ENCODE measurements at places on chromosomes 7 and 10.

DNA sequence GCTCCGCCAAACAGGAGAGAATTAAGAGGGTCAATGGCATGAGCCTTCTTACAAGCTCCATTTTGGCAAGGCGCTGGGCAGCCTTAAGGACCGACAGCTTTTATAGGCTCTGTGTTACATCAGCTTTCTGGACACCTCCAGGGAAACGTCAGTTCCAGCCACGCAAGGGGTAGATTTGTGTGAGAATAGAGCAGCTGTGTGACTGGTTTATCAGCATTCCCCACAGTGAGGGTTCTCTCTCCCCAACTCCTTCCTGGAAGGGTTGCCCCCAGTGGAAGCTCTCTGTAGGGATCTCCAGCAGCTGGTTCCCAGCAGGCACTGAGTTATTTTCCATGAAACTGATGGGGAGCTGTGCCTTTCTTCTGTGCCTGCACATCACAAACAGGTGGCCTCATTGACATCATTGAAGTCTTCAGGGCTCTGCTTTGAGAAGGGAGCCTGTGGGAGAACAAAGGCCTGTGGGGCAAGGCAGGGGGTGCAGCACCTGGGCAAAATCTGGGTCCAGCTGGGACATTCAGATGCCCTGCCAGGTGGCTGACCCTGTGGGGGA lies at the start of gene CUZD1:
Gene CUZD1, minus strand, starts transcription at position 75 of the 550 bp plus-strand sequence. Its CDS starts 14 bp downstream, at position 61.
- H3K27me3 ChIP-seq, result no peaks in the 10 kb centered on the region
- H3K27ac ChIP-seq, result no peak within 1 kb of the TSS
- no peak for DNase-seq
- H3K4me3 ChIP-seq, result no peak within 1 kb of the TSS
- H3K36me3 ChIP-seq, result peaks cover 8% of the 10 kb centered on the region
- no peaks in the 10 kb centered on the region for H3K4me1 ChIP-seq

- H3K36me3 ChIP-seq, result no peaks in the 10 kb centered on the region
- H3K4me3 ChIP-seq, result no peak overlapping the region
- no peak overlapping the region for H3K27ac ChIP-seq
- H3K4me1 ChIP-seq, result peaks cover 15% of the 10 kb centered on the region
Observed at GRCh38 chr7:45114926-45115325, 3.4 kb upstream of the TBRG4 start.

- no peaks in the 10 kb centered on the region for H3K4me1 ChIP-seq
- no peak overlapping the region for H3K4me3 ChIP-seq
- H3K27me3 ChIP-seq, result no peaks in the 10 kb centered on the region
- no peak for DNase-seq
Observed at GRCh38 chr7:129959471-129960203, 6.9 kb upstream of the UBE2H start.

DNA sequence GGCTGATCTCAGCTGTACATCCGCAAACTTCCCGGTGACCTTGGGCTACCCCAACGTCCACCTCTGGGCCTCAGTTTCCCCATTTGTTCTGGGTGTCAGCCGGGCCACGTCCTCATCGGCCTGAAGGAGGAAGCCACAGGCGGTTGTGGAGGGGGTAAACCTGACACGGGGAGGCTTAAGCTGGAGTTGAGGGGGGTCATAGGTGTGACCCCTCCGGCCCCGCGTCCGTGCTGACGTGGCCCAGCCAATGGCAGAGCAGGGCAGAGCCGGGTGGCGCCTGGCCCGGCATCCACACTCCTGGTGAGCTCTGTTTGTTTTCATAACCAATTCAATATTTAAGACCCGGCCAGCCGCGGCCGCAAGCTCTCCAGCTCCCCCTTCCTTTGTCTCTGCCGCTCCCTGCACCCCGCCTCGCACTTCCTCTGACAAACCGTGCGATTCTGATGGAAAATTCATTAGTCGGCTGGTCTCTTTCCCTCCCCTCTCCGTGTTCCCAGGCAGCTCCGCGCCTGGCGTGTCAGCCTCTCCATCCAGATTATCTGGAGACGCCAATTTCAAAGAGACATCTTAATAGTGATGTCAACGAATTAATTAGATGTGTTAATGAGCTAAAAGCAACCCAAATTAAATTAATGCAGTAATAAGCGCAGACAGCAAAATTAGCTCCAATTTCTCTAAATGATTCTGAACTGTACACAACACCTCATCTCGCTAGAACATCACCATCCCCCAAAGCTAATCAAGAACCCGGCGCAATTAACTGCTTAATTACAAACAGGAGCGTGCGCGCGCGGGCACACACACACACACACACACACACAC lies 55.4 kb downstream of the MICALL2 start:
- peak; percentile 4 for DNase-seq
- H3K27me3 ChIP-seq, result peaks cover 12% of the 10 kb centered on the region
- no peak overlapping the region for H3K27ac ChIP-seq
- H3K4me3 ChIP-seq, result no peak overlapping the region
- H3K36me3 ChIP-seq, result no peaks in the 10 kb centered on the region
- H3K4me1 ChIP-seq, result no peaks in the 10 kb centered on the region

GRCh38 chr10:80690434-80690833 lies 152.7 kb downstream of the SH2D4B start:
- DNase-seq, result no peak
- H3K27ac ChIP-seq, result no peak overlapping the region
- H3K27me3 ChIP-seq, result no peaks in the 10 kb centered on the region

GRCh38 chr10:58870070-58870469 lies 306.4 kb upstream of the PHYHIPL start:
- no peak overlapping the region for H3K27ac ChIP-seq
- H3K36me3 ChIP-seq, result no peaks in the 10 kb centered on the region
- no peaks in the 10 kb centered on the region for H3K4me1 ChIP-seq
- H3K4me3 ChIP-seq, result no peak overlapping the region
- no peak for DNase-seq
- H3K27me3 ChIP-seq, result no peaks in the 10 kb centered on the region

DNA sequence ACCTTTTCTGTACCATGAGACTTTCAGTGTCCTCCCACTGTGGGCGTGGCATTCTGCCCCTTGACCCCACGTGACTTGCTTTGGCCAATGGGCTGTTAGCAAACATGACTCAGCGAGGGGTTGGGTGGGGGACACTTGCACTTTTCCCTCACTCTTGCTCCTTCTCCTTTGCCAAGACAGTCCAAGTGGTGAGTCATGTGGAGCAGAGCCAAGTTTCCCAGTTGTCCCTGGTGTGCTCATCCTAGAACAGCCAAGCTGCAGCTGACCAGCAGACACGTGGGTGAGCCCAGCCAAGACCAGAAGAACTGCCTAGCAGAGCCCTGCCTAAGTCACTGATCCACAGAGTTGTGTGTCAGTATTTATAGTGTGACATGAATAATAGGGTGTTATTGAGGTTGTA lies 82.8 kb upstream of the CPXM2 start:
- H3K27me3 ChIP-seq, result peaks cover 10% of the 10 kb centered on the region
- H3K27ac ChIP-seq, result no peak overlapping the region
- no peak overlapping the region for H3K4me3 ChIP-seq
- H3K4me1 ChIP-seq, result no peaks in the 10 kb centered on the region
- DNase-seq, result no peak
- no peaks in the 10 kb centered on the region for H3K36me3 ChIP-seq

DNA sequence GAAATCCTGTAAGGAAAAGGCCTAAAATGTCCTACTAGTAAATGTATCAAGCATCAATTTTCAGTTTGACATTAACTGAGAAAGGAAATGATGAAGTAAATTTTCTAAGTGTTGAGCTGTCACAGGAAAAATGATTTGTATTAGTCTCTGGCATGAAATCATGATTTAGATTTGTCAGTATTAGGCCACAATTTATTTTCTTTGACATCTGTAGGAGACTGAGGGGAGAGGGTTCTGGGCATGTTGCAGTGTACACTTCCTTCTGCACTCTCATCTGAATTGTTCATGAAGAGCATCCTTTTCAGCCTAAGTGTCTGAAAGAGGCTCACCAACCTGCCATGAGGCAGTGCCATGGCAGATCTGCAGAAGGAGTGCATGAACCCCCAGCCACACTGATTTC lies 15.9 kb downstream of the ADRB1 start:
- DNase-seq, result no peak
- H3K27me3 ChIP-seq, result no peaks in the 10 kb centered on the region
- H3K27ac ChIP-seq, result no peak overlapping the region
- no peaks in the 10 kb centered on the region for H3K36me3 ChIP-seq

- H3K4me3 ChIP-seq, result no peak overlapping the region
- no peaks in the 10 kb centered on the region for H3K27me3 ChIP-seq
- no peaks in the 10 kb centered on the region for H3K4me1 ChIP-seq
Observed at GRCh38 chr7:124907490-124907889, 22.1 kb downstream of the POT1 start.

DNA sequence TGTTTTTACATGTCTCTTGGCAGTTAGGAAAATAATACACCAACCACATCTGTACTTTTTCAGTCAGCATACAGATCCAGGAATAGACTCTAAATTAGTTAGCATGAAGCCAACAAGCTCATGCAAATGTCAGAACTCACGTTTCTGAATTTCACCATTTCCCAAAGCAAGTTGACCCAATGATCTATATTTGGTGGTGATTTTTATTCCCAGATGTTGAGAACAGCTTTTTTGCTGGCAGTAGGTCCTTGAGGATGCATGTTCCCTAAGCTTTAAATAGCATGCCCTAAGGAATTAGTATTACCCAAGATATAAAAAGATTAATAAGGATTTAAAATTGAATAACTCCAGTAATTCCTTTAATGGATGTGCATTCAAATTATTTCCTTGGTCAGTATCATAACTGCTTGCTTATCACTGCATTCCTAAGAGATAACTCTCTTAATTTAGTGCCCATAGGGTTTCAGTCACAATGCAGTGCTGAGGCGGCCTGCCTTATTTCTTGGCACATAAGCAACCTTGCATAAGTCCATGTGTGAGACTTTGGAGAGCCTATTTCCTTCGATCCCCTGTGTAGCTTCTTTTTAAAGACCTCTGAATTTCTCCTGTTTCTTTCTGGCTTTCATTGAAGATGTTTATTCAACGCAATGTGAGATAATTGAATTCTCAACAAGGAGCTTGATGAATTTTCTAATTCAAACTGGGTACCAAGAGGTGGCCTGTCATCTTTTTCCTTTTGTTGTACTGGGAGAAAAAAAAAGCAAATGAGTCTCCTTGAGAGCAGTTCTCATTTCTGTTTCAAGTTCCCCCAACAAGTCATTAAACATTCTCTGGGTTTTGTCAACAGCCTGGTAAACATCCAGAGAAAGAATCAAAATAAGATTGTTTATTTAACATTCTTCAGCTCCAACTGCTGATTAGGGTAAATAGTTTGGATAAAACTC lies 135.3 kb upstream of the MEOX2 start:
- DNase-seq, result no peak
- H3K36me3 ChIP-seq, result no peaks in the 10 kb centered on the region
- no peaks in the 10 kb centered on the region for H3K27me3 ChIP-seq
- H3K27ac ChIP-seq, result no peak overlapping the region
- H3K4me3 ChIP-seq, result no peak overlapping the region

DNA sequence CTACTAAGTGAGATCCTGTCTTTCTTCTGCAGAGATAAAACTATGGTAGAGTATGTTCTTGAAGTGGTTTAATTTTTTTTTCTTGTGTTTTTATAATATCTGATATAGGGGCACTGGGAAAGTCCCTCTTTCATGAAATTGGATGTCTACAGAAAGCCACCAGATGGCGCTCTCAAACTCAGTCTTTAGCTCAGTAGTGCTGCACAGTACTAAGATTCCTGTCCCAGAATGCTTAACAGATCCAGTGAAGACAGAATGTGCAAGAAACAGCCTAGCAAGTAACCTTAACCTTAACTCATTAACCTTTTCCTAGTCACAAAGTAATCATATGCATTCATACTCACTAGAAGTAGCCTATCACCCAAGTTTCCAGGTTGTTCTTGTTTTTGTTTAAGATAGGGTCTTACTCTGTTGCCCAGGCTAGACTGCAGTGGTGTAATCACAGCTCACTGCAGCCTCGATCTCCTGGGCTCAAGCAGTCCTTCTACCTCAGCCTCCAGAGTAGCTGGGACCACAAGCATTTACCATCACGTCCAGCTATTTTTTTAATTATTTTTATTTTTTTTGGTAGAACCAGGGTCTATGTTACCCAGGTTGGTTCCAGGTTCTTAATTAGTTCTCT lies 56.7 kb downstream of the IDE start:
- peak; percentile 75 for DNase-seq
- H3K27me3 ChIP-seq, result no peaks in the 10 kb centered on the region
- H3K4me3 ChIP-seq, result no peak overlapping the region
- H3K27ac ChIP-seq, result no peak overlapping the region
- peaks cover 8% of the 10 kb centered on the region for H3K4me1 ChIP-seq

GRCh38 chr10:113057948-113058522 lies 108.0 kb downstream of the TCF7L2 start:
- no peak overlapping the region for H3K4me3 ChIP-seq
- no peak overlapping the region for H3K27ac ChIP-seq
- DNase-seq, result no peak
- H3K4me1 ChIP-seq, result peaks cover 7% of the 10 kb centered on the region
- H3K27me3 ChIP-seq, result no peaks in the 10 kb centered on the region
- H3K36me3 ChIP-seq, result no peaks in the 10 kb centered on the region

- H3K4me3 ChIP-seq, result no peak overlapping the region
- no peaks in the 10 kb centered on the region for H3K36me3 ChIP-seq
- no peak overlapping the region for H3K27ac ChIP-seq
- no peaks in the 10 kb centered on the region for H3K4me1 ChIP-seq
- no peaks in the 10 kb centered on the region for H3K27me3 ChIP-seq
Observed at GRCh38 chr10:92124616-92125143, 166.2 kb downstream of the CPEB3 start.

- H3K36me3 ChIP-seq, result peaks cover 8% of the 10 kb centered on the region
- no peak overlapping the region for H3K27ac ChIP-seq
- H3K27me3 ChIP-seq, result no peaks in the 10 kb centered on the region
- DNase-seq, result no peak
Observed at GRCh38 chr10:29479081-29479925, 155.5 kb downstream of the SVIL start.

GRCh38 chr7:104039363-104039762 lies 49.9 kb upstream of the RELN start:
- no peak overlapping the region for H3K4me3 ChIP-seq
- no peak for DNase-seq
- no peaks in the 10 kb centered on the region for H3K27me3 ChIP-seq
- no peaks in the 10 kb centered on the region for H3K4me1 ChIP-seq

DNA sequence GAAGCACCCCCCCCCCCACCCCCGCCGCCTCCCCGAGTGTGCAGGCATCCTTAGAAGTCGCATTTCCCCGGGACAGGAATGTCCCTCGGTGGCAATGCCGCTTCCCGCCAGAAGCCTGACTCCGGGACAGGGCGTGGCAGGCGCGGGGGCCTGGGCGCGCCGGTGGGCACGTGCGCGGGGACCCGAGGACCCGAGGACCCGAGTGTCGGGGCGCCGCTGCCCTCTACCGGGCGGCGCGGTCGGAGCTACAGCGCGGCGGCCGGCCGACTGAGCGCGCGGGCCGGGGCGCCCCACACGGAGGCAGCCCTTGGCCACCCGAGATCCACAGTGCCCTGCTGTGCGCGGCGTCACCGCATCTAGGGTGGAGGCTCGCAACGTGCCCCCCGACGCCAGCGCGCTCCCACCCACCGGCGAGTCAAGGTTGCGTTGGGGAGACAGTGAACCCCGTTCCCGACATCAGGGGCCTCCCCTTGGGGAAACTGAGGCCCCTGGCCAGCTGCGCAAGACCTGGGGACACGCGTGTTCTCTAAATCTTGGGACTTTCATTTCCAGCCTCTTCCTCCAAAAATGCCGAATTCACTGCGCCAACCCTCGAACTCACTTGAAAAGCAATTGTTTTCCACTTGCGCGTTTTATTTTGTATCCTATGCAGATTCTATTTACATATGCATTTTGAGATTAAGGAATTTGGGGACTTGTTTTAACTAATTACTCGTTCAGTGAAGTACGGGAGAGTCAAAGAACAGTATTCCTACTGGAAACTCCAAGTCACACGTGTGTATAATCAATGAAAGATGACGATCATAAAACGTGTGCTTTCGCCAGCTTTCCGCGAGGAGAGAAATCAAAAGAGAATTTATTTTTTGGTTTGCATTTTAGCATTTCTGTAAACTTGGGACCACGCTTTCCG lies 3.1 kb upstream of the CUX1 start:
- H3K4me3 ChIP-seq, result peak overlapping the region; percentile 74
- H3K27ac ChIP-seq, result peak overlapping the region; percentile 49
- H3K36me3 ChIP-seq, result no peaks in the 10 kb centered on the region

- no peaks in the 10 kb centered on the region for H3K36me3 ChIP-seq
- H3K4me1 ChIP-seq, result no peaks in the 10 kb centered on the region
- H3K27me3 ChIP-seq, result no peaks in the 10 kb centered on the region
Observed at GRCh38 chr7:69335331-69335730, 262.9 kb upstream of the AUTS2 start.

Data from CD4-positive, alpha-beta memory T cell (primary cell).